HS-5 (cell line): ENCODE measurements at places on chromosomes 2 and 18.
A peak's percentile ranks its signal among the peaks of the same experiment; 100 is the strongest.

DNA sequence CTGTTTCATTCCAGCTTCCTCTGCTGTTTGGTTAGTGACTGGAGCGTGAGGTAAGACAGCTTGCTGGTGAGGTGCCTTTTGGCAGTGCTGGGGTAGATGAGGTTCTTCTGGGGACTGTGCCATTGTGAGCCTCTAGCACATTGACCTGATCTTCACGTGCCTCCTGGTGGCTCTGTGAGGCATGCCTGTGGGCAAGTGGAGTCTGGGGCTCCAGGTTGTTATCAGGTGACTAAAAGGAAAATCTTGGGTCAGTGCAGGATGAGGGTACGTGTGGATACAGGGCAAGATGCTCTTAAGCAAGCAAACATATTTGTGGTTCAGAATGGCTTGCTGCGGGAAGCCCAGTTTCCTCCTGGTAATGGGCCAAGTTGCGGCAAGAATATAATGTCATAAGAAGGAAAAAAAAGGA lies 75.4 kb downstream of the FHOD3 start:
- peak; percentile 81 for DNase-seq

- DNase-seq = no peak
Measured at GRCh38 chr2:18526429-18526828, 34.0 kb downstream of the RDH14 start.

GRCh38 chr2:106965611-106966010 lies 79.6 kb upstream of the ST6GAL2 start:
- no peak for DNase-seq

DNA sequence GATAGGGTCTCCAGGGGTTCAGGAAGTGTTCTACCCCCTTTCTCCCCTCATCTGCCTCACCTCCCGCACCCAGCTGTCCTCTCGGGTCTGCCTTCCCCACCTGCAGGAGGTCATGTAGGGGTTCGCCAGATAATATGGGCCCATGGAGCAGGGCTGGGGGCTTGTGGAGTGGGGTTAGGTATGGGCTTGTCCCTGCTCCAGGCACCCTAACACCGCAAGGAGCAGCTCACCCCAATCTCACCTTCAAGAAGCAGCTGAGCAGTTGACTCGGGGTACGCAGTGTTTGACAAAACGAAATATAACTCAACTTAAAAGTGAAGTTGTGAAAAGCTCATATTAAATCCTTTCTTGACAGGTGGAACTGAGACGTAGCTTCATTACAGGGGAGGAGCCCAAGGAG lies 99.6 kb downstream of the CTIF start:
- DNase-seq = no peak

GRCh38 chr2:14015113-14015630 lies 617.3 kb upstream of the LRATD1 start:
- DNase-seq = no peak

DNA sequence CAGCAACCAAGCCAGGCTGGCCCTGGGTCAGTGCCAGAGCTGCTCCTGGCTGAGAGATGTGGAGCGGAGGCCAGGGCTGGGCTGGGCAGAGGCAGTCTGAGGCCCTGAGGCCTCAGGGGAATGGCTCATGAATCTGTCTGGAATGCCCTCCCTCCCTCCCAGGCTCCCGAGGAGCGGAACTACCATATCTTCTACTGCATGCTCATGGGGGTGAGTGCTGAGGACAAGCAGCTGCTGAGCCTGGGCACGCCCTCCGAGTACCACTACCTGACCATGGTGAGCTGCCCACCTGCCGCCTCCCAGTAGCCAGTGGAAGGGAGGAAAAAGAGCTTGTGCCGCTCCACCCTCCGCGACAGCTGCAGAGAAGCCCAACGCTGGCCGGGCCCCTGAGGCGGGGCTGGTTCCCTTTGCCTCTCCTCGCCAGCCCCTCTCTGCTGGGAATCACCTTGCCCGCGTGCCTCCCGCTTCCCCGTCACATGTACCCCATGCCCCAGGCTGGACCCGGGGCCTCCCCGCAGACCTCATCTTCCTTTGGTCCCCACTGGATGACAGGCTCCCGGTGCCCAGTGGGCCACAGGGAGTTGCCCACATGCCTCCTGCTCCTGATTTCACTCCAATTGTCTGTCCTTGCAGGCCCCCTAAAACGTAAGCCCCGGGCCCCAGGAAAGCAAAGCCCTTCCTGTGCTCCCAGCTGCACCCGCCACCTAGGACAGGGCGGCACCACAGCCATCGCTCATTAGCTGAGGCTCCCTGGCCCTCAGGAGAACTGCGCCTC lies 41.1 kb downstream of the MYO7B start:
- no peak for DNase-seq

DNA sequence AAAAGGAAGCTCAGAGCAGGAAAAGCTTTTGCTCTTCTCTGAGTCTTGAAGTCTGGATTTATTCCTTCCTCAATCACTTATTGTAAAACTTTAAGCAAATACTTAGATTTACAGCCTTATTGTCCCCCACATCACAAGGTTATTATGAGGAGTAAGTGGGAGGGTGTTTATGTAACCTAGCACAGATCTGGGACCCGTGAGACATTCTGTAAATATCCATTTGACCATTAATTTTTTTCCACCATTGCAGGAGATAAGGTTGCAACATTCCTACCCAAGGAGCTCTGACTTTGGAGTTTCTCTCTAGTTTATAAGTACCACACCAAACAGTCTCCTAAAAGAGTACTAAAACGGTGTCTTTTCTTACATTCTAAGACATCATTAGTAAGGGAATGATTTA lies 52.1 kb upstream of the CTIF start:
- DNase-seq = no peak

DNA sequence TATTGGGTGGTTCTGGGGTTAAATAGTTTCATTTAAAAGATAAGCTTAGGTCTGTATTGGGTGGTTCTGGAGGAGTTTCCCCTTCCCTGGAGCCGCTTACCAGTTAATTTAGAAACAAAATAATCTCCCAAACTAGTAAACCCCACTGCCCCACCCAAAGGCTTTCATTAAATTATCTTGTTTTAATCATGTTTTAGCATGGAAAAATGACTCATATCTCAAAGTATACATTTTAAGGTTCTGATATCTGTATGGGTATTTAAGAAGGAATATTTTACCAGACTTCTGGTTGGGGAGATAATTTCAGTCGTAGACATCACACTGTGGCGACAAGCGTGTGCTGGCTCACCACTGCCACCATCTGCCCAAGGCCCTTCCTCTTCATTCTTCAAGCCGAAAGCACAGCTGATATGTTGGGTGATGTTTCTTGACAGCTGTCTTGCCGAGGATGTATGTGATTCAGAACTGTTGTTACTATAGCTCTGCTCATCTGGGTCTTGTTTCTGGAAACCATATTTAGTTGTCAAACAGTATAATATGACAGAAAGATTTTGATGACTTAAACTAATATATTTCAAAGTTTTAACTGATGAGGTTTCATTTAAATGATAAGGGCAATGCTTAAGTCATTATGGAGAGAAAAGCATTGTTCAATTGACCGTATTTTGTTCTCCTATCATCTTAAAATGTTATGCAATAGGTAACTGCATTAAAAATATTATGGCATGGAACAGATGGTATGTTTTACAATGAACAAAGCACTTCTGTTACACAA lies 5.1 kb downstream of the FIGLA start:
- no peak for DNase-seq

GRCh38 chr2:176763851-176764404 lies 448.7 kb upstream of the HNRNPA3 start:
- no peak for DNase-seq

DNA sequence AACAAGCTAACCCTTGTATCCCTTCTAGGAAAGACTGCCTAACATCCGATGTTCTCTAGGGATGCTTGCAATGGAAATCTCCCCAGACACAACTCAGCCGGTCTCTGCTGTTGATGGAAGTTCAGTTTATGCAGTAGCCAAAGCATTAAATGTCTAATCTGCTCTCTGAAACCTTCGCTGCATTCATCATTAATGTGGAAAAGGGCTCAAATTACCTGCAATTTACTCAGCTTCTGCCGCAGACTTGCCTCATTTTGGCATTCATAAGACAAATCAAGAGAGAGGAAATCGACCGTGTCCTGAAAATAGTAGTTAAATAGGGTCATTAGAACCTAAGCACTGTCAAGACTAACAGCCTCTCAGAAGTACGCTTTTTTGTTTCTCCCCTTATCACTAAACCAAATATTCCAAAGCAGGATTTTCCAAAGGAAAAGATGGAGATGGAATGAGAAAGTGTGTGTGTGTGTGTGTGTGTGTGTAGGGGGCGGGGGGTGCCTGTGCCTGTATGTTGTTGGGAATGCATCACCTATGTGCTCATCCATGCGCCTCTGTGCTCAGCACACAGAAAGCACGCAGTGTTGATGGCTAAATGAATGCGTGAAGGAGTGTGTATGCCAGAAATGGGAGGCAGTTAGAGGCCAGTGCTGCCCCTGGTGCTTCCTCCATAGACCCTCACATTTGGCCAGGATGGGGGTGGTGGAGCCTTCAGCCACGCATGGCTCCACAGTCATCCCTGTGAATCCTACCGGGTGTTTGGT lies 7.4 kb downstream of the LCT start:
- DNase-seq = no peak

DNA sequence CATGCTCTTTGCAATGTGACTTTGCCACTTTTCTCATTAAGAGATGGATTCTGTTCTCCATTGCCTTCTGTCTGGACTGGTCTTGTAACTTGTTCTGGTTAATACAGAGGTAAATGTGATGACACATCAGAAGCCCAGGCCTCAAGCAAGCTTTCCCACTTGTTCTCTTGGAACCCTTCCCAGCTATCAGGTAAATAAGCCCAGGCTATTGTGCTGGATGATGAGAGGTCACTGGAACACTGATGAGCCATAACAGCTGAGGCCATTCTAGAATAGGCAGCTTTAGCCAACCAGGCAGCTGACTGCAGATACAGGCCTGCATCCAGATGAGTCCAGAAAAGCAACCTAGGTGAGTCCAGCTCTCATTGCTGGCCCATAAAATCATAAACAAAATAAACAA lies 1007.0 kb upstream of the ACVR2A start:
- no peak for DNase-seq

DNA sequence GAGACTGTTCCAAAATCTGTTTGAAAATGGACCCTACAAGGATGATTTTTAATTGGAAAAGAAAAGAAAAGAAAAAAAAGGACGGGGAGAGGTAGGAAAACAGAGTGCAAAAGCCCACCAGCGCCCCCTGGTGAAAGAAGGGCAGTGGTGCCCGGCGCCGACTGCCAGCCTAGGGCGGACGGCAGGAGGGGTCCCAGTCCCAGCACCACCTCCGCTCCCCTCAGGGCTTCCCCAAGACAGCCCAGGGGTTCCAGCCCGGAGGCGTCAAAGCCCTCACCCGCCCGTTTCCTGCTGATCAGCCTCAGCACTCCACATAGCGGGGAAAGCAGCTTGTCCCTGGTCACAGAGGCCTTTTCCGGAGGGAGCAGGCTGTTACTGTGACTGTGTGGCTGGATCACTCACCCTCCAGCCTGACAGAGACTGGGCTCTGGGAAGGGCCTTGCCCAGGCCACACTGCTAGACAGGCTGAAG lies 213.9 kb downstream of the TFCP2L1 start:
- DNase-seq = no peak

DNA sequence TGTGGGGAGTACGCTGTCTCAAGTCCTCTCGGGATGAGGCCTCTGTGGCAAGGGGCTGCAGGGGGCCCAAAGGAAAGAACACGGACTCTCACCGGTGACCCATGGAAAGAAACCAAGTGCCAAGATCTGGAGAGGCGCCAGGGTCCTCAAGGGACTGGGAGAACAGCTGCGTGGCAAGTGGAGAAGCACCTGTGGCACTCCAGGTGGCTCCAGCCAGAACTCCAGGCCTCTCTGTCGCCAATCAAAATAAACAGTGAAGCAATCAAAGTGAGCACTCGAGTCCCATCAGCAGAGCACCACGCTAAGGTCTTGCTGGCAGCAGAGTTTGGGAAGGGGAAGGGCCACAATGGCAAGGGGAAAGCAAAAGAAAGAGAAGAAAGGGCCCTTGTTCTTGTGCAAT lies 54.7 kb downstream of the BCL2 start:
- DNase-seq = no peak

DNA sequence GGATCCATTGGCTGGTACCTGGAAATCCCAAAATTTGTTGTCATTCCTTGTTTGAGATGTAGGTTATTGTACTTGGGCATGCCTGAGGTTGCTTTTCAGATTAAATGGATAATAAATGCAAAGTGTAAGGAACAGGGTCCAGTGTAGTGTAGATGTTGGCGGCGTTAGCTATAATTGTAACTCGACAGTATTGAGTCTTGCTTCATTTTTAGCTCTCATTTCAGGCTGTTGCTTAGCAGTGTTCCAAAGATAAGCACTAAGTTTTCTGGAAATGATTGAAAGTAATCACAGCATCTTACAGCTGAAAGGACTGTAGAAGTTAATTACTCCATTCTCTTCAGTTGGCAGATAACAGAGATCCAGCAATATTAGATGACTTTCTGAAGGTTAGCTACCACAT lies 47.8 kb upstream of the SPTBN1 start:
- no peak for DNase-seq

DNA sequence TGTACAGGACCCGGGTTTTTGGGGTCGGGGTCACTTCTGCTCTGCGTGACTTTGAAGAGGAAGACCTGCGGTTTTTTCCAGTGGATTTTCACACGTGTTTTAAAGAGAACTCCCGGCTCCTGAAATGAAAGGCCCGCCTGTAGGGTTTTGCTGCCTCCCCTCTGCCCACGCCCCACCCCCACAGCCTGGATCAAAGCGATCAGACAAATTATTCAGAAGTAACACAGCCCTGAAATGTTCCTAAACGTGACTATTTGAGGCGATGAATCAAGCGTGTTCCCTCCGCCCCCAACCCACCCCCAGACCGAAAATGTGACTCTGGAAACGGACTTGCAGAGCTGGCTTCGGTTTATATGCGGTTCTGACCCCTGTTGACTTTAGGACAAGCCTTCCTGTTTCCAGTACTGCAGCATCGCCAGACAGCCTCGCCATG lies 28.7 kb upstream of the SMIM21 start:
- DNase-seq = no peak

DNA sequence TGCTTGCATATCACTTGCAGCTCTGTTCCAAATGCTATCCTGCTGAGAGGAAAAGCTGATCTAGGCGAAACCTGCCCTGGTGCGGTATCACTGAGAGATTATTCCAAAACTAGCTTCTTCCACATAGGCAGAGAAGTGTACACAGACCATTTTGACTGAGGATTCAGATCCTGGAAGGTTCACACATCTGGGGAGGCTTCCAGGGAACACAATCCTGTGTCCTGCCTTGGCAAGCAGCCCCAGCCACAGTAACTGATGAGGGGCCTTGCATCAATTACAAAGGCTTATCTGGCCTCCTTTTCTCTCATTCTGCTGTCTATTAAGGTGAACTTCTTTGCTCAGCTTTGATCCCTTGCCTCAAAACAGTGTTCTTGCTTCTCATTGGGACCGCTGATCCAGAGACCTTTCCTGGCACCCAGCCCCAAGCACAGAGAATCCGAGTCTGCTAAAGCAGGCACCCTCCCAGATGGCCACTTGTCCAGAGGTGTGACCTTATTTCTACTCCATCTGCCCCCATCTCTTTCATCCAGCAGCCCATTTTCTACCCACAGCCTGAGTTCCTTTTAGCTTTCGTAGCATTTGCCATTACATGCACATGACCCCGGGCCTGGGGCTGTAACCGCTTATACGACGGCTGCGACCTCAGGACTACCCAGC lies 52.3 kb upstream of the ZFP36L2 start:
- no peak for DNase-seq

DNA sequence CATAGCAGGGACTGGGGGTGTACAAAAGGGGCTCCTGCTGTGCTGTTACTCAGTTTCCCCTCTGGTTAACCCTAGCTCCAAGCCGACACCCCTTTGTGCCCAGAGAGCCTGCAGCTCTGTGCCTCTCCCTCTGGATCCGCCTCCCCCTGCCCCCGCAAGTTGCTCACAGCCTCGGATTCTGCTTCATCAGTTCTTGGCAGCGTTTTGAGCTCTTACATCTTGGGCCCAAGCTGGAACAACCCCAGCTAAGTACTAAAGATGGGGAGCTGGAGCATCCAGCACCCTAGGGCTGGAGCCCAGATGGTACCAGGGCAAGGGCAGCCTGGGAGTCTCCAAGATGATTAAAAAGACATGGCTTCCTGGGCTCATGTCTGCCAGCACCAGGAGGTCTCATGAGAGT lies 40.7 kb downstream of the POMC start:
- DNase-seq = no peak
